Omental fat pad (tissue), 4 donors: ENCODE measurements at places on chromosomes 4 and X.
A peak's percentile ranks its signal among the peaks of the same experiment; 100 is the strongest.

DNA sequence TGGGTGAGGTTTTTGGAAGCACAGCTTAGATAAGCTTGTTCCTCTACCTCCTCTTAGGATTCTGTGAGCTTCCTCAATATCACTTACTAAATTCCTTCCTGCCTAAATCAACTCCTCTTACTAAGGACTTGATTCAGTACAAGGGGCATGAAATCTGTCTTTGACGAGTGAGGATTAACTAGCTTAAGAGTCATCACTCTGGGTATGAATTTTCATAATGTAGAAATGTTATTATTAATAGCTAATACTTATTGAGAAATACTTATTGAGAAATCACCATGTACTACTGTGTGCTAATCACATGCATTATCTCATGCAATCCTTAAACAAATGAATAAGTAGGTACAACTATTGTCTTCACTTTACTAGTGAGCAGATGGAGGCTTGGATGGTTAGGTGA is 28.6 kb downstream of the TRPC3 start:
- DNase-seq = no peak

GRCh38 chr4:89307446-89308160 is at the start of gene GPRIN3:
TSS of gene GPRIN3 (minus strand) at chr4:89307800. CDS start at chr4:89250110, 57,690 bp downstream.
- DNase-seq = peak; percentile 31

DNA sequence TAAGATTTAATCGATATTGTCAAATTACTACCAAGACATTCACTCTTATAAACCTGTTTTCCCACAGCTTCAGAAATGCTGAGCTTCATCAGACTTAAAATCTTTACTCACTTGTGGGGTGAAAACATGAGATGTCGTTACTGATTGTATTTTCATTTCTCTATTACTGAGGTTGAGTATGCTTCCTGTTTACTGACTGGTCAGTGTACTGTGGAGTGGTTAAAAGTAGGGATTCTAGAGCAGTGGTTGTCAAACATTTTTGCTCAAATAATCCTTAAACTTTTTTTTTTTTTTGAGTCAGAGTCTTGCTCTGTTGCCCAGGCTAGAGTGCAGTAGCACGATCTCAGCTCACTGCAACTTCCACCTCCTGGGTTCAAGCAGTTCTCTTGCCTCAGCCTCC is 50.3 kb downstream of the NSUN7 start:
- DNase-seq = no peak

DNA sequence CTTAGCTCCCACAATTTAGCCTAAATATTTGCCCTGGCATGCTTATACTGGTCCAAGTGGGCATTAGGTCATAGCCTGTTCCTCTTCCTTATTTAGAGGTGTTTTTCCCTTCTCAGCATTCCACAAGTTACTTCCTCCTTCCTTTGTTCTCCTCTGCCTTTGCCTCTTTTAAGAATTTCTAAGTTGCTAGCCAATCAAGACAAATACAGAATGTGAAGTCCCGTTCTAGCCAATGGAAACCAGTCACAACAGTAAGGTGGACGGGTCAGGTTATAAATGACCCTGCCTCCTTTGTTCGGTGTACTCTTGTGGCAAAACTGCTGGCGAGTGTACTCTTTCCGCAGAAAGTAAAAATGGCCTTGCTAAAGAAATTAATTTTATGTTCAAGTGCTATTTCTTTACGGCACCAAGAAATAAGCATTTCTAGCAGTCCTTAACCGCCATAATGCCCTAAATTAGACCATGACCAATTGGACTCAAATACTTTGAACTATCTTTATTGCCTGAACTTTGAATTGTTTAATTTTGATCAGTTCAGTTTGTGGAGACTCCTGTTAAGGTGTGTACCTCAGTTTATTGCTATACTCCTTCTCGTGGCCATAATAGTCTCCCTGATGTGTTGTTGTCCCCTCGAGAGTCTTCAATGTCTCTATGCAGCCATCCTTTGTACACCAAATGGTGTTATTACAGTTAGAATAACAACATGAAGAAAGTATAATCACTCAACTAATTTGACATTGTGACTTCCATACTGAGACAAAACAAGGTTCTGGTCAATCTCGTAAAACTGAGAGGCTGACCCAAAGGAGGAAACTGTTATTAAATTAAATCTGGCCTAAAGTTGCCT is 1.6 kb upstream of the HADH start:
- no peak for DNase-seq

- DNase-seq = no peak
Observed at GRCh38 chrX:630612-631496, at the start of gene SHOX. TSS of gene SHOX (plus strand) at chrX:630791. CDS start at chrX:630898, 107 bp downstream.

DNA sequence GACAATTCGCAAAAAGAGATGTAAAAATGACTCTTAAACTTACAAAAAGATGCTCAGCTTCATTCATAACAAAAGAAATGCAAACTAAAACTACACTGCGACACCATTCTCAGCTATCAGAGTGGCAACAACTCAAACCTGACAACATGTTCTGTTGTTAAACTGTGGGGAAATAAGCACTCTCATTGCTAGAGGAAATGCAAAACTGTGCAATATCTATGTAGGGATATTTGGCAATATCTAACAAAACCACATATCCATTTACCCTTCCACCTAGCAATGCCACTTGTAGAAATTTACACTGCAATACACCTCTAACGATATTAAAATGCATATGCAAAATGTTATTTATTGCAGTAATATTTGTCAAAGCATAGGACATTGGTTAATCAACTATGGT is 78.3 kb upstream of the EGFL6 start:
- DNase-seq = no peak

GRCh38 chr4:81221303-81222081 is 6.5 kb upstream of the PRKG2 start:
- DNase-seq = no peak

DNA sequence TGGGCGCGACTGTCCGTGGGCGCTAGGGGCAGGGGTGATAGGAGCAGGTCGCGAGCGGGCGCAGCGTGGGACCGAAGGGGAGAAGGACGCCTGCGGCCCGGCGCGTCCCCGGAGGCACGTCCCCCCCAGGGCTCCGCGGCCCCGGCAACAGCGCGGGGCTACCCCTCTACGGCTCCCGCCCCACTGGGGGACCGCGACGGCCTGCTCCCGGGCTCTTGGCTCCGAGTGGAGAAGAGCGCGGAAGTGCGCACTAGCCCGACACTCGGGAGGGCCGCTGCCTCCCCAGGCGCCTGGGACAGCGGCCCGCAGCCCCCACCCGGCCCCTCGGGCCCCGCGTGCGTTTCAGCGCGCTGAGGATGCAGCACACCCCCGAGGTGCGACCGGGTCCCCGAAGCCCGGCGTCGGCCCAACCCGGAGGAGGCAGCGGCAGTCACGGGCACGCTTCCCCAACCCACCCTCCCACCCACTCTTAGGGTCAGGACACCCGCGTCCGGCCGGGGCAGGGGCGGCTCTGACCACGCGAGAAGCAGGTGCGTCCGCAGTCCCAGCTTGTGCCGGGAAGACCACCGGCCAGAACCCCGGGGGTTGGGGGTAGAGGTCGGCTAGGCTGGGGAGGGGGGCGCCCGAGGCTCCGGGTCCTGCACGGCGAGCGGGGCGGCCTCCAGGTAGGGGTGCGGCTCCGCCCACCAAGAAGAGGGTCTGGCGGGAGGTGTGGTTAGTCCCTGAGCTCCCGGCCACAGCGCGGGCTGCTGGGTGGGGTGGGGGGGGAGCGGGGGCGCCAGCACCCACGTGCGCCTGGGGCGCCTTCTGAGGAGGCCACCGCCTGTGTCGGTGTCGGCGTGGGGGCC is 18.5 kb upstream of the NAT8L start:
- no peak for DNase-seq

DNA sequence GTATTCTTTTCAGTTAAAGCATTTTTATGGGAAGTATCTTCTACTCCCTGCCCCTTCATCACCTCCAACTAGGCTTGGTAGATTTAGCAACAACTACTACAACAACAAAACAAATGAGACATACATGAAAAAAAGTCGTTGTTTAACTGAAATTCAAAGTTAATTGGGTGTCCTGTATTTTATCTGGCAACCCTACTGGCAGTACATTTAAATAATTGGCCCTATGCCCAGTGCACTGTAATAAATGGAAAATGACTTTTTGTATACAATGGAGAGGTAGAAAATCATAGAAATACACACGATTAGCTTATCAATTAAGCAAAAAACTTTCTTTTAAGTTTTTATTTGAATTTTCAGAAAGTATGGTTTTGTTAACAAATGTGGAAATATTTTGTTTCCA is 21.4 kb upstream of the CLGN start:
- no peak for DNase-seq

GRCh38 chrX:149097786-149098185 is 407.3 kb downstream of the IDS start:
- DNase-seq = no peak

DNA sequence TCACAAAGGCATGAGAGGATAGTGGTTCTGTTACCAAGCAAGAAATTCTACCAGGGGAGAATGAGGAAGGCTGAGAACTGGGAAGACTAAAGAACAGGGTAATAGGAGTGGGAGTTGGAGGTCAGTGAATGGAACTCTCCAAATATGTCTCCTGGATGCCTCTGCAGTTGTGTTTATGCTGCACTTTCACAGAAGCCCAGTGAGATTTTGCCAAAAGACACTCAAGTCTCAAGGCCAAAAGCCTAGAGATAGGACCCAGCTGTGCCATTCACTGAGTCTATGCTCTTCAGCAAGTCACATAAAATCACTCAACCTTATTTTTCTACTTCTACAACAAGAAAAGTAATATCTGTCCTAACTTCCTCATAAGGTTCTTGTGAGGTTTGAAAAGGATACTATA is 285.4 kb downstream of the UNC5C start:
- DNase-seq = no peak

DNA sequence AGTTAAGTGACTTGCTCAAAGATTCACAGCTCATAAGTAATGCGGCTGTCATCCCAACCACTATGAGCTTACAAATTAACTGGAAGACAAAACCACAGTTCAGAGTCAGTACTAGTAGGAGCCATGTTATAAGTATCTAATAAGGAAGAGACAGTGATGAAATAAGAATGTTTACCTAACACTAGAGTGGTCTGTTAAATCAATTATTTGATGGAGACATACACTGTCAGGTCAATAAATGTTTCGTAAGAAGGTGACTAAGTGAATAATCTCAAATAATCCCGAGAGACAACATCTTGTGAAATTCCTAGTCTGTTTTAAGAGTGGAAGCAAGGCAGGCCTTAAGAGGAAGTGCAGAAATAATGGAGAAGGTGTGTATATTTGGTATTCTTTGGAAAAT is 25.8 kb upstream of the AMELX start:
- no peak for DNase-seq

DNA sequence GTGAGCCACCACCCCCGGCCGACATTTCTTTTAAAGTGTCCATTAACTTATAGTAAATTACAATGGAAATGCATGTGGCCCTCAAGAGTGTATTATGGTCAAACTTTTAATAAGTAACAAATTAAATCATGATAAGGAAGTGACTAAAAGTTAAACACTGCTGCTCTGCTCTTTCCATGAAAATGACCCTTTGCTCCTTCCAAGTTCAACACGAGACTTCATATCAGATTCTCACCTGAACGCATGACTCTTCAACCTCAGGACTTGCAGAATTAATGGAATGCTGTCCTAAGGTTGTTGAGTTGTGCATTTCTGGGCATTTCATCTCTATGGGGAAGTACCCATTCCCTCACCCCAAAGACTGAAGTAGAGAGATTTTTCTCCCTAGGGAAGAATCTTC is 27.1 kb downstream of the AWAT2 start:
- DNase-seq = no peak

GRCh38 chr4:84905646-84906045 is 60.8 kb downstream of the WDFY3 start:
- DNase-seq = no peak

DNA sequence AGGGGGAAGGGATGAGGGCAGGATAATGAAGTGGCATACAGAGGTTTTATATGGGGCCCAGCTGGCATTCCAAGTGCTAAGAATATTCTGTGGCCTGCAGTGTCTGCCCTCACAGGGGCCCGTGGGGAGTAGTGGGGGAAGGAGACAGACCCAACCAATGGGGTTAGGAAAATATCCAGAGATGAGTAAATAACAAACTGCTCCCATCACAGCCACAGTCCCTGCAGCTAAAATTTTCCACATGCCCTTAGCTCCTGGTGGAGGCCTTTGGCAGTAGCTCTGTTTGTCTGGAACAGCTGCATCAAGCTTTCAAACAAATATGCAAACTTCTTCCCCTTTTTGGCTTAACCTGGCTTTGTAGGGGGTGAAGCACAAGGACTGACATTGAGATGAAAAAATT is 3.1 kb downstream of the SRPX2 start:
- DNase-seq = no peak

DNA sequence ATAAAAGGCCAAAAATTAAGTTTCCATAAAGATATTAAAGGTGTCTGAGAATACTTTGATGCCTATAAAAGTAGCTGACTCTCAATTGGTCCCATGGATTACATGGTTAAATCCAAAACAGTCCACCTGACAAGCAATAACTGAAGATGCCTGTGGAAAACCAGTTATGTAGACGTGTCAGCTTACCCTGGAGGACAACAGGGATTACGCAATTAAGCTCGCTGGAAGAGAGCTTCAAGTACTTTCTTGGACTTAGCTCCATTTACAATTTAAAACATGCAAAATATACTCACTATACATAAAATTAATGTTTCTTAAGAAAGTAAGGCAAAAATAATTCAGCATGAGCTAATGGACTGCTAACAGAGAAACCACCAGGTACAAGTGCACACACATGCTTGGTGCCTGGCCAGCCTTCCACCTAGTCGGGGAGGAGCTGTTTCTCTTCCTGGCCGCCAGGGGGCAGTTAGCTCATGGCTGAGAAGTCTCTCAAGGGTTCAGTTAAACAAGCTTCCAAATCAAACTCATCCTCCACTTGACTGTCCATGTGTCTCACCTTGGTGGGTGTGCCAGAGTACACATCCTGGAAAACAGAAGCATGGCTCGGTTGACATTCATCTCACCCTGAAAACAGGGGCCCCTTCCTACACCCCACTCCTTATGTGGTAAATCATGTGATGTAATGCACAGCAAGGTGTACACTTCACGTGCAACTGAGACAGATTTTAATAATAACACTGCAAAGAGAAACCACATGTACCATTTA is 9.2 kb upstream of the FAM53A start:
- no peak for DNase-seq

DNA sequence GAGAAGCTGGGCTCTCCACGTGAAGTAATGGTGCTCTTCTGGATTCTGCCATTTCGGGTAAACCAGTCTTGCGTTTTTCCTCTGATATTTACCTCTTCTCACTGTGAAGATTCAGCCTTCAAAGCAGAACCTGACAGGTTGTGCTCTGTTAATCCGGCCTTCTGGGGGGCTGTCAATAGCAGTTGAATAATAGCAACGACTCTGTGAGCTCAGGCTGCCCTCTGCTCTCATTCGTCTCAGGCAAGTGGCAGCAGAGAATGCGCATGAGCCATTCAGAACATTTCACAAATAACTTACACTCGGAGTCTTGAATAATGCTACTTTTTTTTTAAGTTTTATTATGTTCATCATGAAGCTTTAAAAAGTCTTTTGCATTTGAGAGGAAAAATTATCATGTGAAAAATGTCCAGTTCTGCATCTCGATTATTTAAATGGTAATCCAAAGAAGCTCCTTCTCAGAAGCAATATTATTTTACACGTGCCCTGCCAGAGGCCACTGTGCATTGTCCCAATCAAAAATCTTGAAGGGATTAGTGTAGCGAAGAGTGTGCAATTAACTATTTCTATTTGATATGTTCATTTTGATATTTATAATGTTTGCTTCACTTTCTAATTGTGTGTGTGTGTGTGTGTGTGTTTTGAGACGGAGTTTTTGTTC is 354.2 kb upstream of the FAT1 start:
- DNase-seq = no peak
